ENCODE measurements at places on chromosomes 13 and 19.
A peak's percentile ranks its signal among the peaks of the same experiment; 100 is the strongest.

DNA sequence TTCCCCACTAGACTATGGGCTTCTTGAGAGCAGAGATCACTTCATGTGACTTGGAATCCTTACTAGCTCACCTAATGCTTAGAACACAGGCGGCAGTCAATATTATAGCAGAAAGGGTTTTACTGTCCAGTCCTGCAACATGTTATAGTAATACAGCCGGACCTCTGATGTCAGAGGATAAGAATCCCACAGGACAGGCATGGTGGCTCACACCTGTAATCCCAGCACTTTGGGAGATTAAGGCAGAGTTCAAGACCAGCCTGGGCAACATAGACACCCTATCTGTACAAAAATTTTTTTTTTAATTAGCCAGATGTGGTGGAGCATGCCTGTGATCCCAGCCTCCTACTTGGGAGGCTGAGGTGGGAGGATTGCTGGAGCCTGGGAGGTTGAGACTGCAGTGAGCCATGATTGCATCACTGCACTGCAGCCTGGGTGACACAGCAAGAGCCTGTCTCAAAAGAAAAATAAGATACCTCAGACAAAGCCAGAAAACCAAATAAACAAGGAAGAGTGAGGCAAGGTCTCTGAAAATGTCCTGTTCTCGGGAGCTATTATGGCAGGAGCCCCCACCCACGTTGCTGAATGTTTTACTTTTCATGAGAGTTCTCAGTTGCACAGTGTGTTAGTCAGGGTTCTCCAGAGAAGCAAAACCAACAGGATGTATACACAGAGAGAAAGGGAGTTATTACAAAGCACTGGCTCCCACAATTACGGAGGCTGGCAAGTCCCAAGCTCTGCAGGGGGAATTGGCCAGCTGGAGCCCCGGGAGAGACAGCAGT, 100.8 kb downstream of the UBL3 start:
- DNase-seq = no peak

- DNase-seq = no peak
Measured at GRCh38 chr13:48234566-48235340, 1.7 kb downstream of the ITM2B start.

DNA sequence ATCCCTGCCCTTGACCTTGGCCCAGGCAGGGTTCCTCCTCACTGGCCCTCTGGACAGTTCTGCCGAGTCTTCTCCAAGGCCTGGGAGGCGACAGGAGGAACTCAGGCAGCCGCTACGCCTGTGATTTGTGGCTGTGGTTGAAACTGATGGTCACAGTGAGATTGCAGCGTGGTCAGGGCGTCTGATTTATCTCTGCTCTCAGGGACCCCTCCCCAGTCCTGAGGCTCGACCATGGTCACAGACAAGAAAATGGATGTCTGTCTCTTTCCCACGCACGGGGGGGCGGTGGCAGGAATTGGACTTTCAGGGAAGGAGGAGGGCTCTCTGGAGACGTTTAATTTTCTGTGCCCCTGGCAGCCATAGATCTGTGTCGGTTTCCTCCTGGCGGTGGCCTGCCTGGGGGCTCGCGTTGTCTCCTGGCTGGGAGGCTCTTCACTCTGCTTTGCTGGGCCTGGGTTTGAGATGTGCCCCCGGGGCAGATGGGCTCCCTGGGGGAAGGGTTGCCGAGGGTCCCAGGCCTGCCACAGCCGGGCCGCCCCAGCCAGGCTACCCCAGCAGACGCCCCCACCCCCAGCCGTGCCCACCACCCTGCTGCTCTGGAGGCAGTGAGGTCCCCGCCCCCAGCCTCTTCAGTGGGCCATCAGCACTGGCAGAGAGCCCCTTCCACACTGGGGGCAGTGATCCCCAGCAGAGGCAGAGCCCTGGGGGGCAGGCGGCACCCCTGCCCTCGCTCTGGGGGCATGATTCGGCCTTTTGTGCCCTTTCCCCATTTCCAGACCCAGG, 167.4 kb downstream of the KDM4B start:
- no peak for DNase-seq

GRCh38 chr13:39335721-39336120, 267.3 kb downstream of the LHFPL6 start:
- no peak for DNase-seq

GRCh38 chr19:16586991-16587832, 15.0 kb upstream of the SLC35E1 start:
- DNase-seq = no peak

- no peak for DNase-seq
Measured at GRCh38 chr13:51564252-51564651, 20.0 kb upstream of the WDFY2 start.

DNA sequence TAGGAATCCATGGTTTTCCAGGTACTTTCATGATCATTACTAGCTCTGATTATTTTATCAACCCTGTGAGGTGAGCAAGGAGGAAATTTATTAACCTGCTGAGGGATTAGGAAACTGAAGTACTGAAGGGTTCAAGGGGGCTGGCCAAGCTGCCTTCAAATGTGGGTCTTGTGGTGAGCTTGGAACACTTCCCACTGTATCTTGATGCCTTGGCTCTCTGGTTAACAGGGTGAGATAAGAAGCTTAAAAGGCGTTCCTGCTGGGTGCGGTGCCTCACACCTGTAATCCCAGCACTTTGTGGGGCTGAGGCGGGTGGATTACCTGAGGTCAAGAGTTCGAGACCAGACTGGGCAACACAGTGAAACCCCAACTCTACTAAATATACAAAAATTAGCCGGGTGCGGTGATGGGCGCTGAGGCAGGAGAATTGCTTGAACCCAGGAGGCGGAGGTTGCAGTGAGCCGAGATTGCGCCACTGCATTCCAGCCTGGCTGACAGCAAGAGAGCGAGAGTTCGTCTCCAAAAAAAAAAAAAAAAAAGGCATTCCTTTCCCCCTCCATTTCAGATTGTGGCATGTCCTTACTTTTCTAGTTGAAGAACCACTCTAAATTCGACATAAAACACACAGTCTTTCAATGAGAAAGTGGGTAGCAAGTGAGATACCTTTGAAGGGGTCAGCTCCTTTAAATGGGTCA, 70.2 kb downstream of the KLF2 start:
- DNase-seq = no peak

GRCh38 chr13:110442930-110443621, 118.4 kb downstream of the RAB20 start:
- no peak for DNase-seq

DNA sequence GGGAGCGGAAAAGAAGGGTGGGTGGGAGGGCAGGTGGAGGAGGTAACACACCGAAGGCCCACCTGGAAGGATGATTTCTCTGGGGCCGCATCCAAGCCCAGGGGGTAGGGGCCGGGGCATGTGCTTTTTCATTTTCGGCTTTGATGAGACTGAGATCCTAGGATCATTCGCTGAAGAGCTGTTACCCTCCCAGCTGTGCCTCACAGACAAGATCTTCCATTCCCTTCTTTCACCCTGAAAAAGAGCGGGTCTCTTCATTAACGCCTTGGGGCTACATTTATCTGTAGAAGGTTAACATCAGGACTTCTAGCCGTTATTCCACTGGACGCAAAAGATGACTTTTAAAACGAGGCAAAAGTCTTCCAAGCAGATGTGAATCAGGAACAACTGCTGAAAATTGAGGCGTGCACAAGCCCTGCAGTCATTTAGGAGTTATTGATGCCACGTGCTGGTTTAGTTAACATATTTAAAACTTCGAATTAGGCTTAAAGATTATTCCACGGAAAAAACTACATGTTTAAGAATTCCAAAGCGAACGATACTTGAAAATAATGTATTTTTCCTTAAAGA, 1.1 kb downstream of the LMO7 start:
- no peak for DNase-seq

GRCh38 chr13:46668302-46668720, 115.3 kb downstream of the LRCH1 start:
- DNase-seq = peak; percentile 21

GRCh38 chr13:42114912-42115311, 66.5 kb downstream of the DGKH start:
- DNase-seq = no peak

DNA sequence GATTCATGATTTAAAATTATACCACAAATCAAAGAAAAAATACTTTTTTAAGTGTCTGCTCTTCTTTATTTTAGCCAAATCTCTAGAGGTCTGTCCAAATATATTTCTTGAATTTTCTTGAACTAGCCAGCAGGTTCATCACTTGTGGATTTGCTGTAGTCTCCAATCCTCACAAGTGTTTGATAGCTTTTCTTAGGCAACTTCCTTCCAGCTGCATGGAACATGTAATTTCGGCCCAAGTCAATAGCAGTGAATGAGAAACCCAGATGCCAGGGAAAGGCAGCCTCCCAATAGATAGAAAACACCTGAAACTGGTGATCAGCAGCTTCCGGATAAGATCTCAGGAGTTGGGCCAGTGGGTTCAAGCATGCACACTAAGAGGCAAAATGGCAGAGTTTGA, 15.6 kb upstream of the RNASEH2B start:
- no peak for DNase-seq

DNA sequence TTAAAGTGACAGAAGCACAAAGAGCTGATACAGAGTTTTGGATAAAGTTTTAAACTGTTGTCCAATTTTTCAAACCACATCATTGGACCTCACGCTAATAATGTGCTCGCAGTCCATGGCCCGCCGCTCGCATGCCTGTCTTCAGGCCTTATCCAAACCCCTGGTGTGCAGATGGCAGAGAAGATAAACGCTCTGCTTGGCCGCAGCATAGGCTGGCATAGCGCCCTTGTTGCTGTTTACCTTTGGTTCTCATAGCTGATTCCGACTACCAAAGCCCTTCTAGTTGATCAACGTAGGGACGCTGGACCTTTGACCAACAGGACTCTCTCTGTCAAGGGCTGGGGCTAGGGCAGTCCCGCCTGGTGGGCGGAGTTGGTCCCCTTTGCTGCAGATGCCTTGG, 23.5 kb upstream of the QTRT1 start:
- no peak for DNase-seq

- DNase-seq = no peak
Measured at GRCh38 chr19:12596927-12597548, 13.6 kb downstream of the ZNF490 start.

GRCh38 chr19:10555610-10555973, 10.2 kb downstream of the KRI1 start:
- no peak for DNase-seq

DNA sequence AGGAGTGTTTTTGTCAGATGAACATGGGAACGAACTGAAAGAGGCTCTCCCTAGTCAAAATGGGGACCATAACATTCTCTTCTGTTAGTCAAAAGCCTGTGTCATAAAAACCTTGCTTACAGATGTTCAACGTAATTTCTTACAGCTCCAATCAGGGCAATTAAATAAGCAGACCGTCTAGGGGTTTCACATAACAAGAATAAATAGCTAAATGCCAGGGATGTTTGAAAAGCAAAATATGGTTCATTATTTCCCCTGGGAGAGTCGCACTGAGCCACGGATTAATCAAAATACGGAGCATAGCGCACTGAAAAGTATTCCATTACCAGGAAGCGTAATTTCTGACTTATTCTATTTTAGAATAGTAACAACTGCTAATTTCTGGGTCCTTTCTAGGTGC, 63.7 kb upstream of the MRI1 start:
- DNase-seq = no peak

DNA sequence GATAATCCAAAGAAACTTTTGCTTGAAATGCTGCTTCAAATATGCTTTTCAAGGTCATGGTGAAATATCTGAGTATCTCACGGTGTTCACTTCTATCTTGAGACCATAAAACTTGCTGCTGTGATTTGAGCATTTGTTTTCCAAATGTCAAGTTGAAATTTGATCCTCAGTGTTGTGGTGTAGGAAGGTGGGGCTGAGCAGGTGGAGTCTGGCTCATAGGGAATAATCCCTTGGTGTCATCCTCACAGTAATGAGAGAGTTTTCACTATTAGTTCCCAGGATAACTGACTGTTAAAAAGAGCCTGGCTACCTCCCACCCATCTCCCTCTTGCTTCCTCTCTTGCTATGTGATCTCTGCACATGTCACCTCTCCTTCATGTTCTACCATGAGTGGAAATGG, 858.0 kb upstream of the SLITRK5 start:
- DNase-seq = no peak

DNA sequence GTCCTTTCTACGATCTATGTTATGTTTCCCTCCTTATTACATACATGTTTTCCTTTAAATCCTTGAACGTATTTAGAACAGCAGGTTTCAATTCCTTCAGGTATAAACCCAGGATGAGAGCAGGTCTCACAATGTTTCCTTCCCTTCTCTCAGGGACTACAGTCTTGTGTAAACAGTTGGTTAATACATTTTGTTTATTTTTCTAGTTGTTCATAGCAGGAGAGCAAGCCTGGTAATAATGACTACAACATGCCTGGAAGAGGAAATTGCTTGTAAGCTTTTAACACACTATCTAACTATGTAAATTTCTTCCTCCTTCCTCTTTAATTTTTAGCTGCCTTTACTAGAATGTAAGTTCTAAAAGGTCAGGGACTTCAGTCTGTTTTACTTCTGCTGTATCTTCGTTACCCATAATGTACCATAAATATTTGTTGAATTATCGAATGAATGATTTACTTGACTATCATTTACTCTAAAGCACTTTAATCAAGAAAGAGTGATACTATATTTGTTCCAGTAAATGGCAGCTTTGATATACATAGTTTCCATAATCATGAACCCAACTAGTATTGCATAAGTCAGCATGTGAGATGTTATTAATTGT, 28.9 kb upstream of the TNFRSF19 start:
- no peak for DNase-seq

GRCh38 chr19:13029893-13030292, 34.6 kb downstream of the NFIX start:
- DNase-seq = peak; percentile 76

DNA sequence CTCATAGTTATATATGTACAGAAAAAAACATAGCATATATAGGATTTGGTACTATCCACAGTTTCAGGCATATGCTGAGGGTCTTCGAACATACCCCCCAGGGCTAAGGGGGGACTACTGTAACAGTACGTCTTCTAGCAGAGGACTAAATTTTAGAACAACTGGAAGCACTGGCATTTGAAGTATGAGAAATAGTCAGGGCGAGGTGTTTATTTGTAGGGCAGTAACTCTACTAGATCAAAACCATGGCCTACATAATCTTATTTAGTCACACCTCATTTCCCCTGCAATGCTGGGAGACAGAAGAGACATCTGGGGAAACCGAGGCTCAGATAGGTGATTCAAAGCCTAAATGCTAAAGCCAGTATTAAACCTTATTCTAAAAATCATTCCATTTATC, 245.6 kb downstream of the DCT start:
- DNase-seq = no peak

DNA sequence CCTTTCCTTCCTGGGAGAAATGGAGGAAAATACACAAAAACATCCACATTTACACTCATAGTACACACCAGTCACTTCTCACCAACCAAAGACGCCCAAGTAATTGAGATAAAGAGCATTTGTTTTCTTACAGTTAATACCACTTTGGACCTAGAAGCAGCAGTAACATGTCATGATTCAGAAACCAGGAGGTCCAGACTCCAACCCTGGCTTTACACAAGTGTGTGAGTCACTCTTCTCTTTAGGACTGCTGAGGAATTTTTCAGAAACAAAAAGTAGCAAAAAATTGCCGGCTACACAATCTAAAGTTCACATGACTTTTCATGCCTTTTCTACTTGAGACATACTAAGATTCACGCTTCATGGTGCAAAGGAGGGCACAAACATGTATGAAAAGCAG, 42.1 kb downstream of the TUBGCP3 start:
- no peak for DNase-seq

GRCh38 chr19:31548941-31549340, 199.7 kb upstream of the TSHZ3 start:
- DNase-seq = no peak

- no peak for DNase-seq
Measured at GRCh38 chr19:32289566-32290210, 55.7 kb upstream of the ZNF507 start.

- DNase-seq = no peak
Measured at GRCh38 chr13:93356469-93356868, 129.9 kb downstream of the GPC6 start.

All from hippocampal formation (tissue), 2 donors.